ENCODE measurements at places on chromosomes 1 and 21.

GRCh38 chr1:106798991-106799390 lies 257.5 kb upstream of the PRMT6 start:
- DNase-seq, result no peak

DNA sequence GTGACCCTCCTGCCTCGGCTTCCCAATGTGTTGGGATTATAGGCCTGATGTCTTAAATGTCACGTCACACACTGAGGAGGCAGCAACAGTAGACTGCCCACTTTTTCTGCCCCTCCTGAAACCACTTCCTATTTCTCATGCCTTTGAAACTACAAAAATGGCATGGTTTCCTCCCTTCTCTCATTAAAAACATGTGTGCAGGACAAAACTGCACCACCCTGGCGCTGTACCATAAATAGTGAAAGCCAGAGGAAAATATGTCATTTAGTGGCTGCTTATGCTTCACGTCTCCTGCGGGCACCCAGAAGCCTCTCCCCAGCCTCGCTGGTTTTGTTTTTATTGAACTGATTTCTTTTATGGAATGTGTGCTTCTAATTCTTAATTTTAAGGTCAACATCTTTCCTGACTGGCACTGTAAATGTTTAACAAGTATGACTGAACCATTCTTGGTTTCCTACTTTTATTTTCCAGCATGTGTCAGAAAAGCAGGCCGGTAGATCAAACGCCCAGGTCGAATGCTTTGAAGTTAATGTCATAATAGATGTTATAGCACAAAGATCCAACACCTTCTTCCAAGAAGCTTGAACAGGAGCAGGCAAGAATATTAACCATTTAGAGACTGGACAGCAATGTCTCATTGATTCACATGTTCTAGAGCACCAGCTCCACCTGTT lies 59.6 kb upstream of the C1orf87 start:
- no peak for DNase-seq

DNA sequence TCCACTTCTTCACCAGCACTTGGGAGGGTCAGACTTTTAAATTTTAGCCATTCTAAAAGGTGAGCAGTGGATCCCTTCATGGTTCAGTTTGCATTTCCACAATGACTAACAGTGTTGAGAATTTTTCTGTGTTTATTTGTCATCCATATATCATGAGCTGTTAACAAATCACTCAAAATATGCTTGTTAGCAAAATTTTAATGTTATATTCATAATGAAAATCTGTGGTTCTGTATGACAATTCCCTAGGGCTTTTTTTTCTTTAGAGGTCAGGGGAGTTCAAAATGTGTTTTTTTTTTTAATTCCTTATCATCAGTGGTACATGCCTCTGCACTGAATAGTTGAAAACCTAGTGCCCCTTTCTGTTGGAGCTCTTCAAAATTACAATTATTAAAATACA lies 682.2 kb upstream of the ADGRL2 start:
- no peak for DNase-seq

- no peak for DNase-seq
Measured at GRCh38 chr1:13407811-13408210, 2.4 kb upstream of the PRAMEF20 start.

Measured in vagina (tissue), 2 donors.